Osteocyte (in vitro differentiated cells): ENCODE measurements at places on chromosomes 3 and 15.

GRCh38 chr3:11363715-11364114 lies 91.5 kb downstream of the ATG7 start:
- no peak overlapping the region for H3K27ac ChIP-seq
- no peak for DNase-seq
- no peaks in the 10 kb centered on the region for H3K27me3 ChIP-seq
- peaks cover 15% of the 10 kb centered on the region for H3K4me1 ChIP-seq
- H3K4me3 ChIP-seq: no peak overlapping the region

- no peak for DNase-seq
- no peak overlapping the region for H3K27ac ChIP-seq
- no peaks in the 10 kb centered on the region for H3K36me3 ChIP-seq
Observed at GRCh38 chr3:165156757-165157420, 39.3 kb downstream of the SLITRK3 start.

- no peak for DNase-seq
- no peak overlapping the region for H3K4me3 ChIP-seq
- no peaks in the 10 kb centered on the region for H3K27me3 ChIP-seq
- H3K36me3 ChIP-seq: no peaks in the 10 kb centered on the region
Observed at GRCh38 chr3:147733217-147733616, 324.1 kb downstream of the ZIC1 start.

- no peak for DNase-seq
- peaks cover 5% of the 10 kb centered on the region for H3K36me3 ChIP-seq
- peaks cover 62% of the 10 kb centered on the region for H3K4me1 ChIP-seq
- H3K27me3 ChIP-seq: no peaks in the 10 kb centered on the region
- H3K27ac ChIP-seq: peak overlapping the region; percentile 80
Observed at GRCh38 chr3:71172951-71173350, 410.6 kb downstream of the FOXP1 start.

DNA sequence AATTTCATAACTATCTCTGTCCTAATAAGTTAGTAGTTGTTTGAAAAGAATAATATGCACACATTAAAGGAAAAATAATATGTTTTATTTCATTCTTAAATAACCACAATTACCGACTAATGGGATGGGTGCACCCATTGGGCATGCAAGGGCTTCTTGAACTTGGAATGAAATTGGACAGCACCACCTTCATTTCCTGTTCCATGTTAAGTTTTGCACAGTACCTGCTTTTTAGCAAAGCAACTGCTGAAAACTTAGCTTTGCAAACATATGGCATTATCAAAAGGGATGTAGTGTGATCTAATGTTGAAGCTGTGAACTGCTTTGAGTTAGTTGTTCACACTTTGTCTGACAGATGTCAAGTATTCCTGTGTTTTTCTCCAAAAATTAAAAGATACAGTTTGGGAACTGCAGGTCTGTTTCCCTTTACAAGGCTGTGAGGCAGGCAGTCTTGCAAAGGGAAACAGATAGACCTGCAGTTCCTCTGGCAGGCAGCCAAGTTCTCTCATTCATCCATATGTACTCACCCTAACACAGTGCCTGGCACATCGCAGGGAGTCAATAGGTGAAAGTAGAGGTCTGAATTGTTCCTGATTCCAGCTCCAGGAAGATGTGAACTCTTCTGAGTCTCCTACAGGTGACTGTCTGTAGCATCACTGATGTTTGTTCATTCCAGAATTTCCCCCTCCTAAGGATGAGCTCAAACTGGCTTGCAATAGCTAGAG lies 64.3 kb upstream of the GOLGA8B start:
- no peaks in the 10 kb centered on the region for H3K36me3 ChIP-seq
- DNase-seq: no peak
- peaks cover 12% of the 10 kb centered on the region for H3K4me1 ChIP-seq
- H3K4me3 ChIP-seq: no peak overlapping the region

- peaks cover 7% of the 10 kb centered on the region for H3K27me3 ChIP-seq
- H3K27ac ChIP-seq: no peak overlapping the region
- no peak overlapping the region for H3K4me3 ChIP-seq
- H3K36me3 ChIP-seq: no peaks in the 10 kb centered on the region
Observed at GRCh38 chr15:84951736-84952135, 29.9 kb upstream of the PDE8A start.

DNA sequence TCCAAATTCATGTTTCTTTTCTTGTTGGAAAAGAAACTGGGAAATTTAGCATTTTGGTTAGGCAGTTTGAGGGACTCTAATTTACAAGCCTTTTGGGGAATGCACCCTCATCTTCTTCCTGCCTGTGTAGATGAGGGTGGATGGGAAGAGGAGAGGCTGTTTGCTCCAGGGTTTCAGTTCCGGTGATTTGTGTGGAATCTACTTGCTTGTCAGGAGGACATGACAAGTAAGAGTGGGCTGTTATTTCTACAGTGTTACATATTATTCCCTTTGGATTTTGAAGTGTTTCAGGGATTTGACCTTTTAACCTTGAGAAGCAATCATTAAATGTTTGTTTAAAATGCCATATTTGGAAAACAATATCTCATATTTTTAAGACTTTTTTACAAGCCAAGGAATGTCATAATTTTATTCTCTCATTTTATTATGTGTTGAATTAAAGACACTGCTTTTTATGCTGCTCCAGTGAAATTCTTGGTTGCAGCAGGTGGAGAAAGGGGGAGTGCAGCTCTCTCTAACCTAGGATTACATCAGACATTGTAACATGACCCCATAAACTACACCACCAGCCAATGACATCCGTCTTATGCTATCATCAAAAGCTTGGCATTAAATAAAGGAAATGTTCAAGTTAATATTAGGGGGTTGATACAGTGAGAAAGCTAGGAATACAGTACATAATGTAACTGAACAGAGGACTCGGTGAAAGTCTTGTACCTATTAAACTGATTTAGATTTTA lies 30.2 kb downstream of the PLAAT1 start:
- H3K27ac ChIP-seq: no peak overlapping the region
- no peaks in the 10 kb centered on the region for H3K36me3 ChIP-seq
- H3K27me3 ChIP-seq: no peaks in the 10 kb centered on the region
- no peak overlapping the region for H3K4me3 ChIP-seq

GRCh38 chr15:39801641-39802309 lies 19.1 kb upstream of the FSIP1 start:
- H3K27ac ChIP-seq: no peak overlapping the region
- H3K4me1 ChIP-seq: no peaks in the 10 kb centered on the region
- no peaks in the 10 kb centered on the region for H3K27me3 ChIP-seq
- H3K36me3 ChIP-seq: peaks cover 12% of the 10 kb centered on the region
- H3K4me3 ChIP-seq: no peak overlapping the region

DNA sequence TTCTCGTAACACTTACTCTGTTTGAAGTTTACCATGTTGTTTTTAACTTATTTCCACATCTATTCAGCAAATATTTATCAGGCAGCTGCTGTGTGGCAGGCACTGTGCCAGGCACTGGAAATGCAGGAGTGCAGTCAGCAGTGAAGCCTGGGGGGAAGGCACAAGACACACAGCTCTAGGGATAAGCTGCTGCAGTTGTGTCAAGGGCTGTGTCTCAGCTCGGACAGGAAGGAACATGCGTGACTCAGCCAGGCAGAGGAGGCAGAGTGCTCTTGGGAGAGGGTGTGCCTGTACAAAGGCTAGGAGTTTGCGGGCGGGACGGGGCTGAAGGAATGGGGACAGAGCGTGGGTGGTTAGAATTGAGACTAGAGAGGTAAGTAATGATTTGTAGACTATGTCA lies 24.7 kb downstream of the LYSMD4 start:
- DNase-seq: peak; percentile 88
- H3K27me3 ChIP-seq: no peaks in the 10 kb centered on the region
- H3K4me1 ChIP-seq: peaks cover 62% of the 10 kb centered on the region
- peak overlapping the region; percentile 27 for H3K4me3 ChIP-seq

DNA sequence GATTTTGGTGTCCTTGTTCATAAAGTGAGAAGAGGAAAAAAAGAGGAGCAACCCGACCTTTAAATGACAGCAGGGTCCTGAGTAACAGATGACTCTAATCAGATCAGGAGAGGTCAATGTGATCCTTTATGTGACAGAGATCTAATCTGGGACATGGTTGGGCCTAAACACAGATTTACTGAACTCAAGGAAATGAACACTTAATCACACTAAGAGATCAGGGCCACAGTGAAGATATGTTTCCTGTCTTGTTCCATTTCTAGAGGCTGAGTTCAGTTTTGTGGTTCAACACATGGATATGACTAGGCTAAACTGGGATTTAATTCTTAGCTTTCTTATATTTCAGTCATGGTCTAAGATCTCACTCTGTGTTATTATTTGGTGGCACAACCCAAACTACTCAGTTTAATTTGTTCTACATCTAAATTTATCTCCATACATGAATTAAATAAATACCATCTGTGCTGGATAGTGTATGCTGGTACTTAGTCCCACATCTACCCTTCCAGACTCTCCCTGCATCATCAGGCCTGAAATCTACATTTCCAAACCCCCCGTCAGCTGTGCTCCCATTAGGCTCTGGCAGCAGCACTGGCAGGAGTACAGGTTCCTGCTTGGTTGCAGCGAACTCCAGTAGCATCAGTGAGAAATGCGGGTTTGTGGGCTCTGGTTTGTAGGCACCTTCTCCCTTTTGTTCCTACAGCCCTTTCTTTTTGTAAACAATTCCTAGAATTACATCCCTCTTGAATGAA lies 22.6 kb downstream of the SFMBT1 start:
- H3K4me1 ChIP-seq: peaks cover 6% of the 10 kb centered on the region
- no peaks in the 10 kb centered on the region for H3K27me3 ChIP-seq
- H3K36me3 ChIP-seq: no peaks in the 10 kb centered on the region
- H3K4me3 ChIP-seq: no peak overlapping the region
- no peak for DNase-seq

GRCh38 chr3:57791245-57791644 lies 35.1 kb downstream of the SLMAP start:
- no peak overlapping the region for H3K27ac ChIP-seq
- H3K27me3 ChIP-seq: no peaks in the 10 kb centered on the region
- peaks cover 15% of the 10 kb centered on the region for H3K4me1 ChIP-seq
- no peaks in the 10 kb centered on the region for H3K36me3 ChIP-seq

- H3K4me3 ChIP-seq: no peak overlapping the region
- no peak overlapping the region for H3K27ac ChIP-seq
- H3K36me3 ChIP-seq: no peaks in the 10 kb centered on the region
- DNase-seq: no peak
Observed at GRCh38 chr15:35663956-35664355, 118.0 kb upstream of the DPH6 start.

- H3K36me3 ChIP-seq: no peaks in the 10 kb centered on the region
- DNase-seq: no peak
- peaks cover 4% of the 10 kb centered on the region for H3K27me3 ChIP-seq
Observed at GRCh38 chr3:58751882-58752567, 85.5 kb upstream of the FAM3D start.

DNA sequence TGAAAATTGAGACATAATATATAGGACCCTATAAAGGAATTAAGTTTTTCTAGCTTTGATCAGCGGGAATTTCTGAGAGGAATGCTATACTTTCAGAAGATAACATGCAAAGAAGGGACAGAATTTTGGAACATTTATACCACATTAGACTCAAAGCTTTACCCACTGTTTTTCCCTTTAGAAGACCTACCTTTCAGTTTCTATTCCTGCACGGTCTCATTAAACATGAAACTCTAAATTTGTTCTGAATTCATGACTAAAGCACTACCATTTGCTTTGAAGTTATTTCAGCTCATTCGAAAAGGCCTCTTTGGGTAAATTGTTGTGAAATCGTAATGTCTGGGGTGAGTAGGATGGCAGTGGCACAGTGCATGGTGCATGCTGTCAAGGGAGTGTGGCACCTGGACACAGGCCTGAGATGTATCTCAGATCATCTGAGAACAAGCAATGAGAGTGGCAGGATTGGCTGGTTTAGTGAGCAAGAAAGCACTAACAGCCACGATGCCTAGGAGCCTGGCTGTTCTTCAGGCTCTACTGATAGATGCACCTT lies 42.5 kb downstream of the CHCHD4 start:
- H3K36me3 ChIP-seq: no peaks in the 10 kb centered on the region
- no peaks in the 10 kb centered on the region for H3K4me1 ChIP-seq
- no peak overlapping the region for H3K27ac ChIP-seq
- H3K27me3 ChIP-seq: peaks cover 6% of the 10 kb centered on the region
- no peak for DNase-seq
- no peak overlapping the region for H3K4me3 ChIP-seq

DNA sequence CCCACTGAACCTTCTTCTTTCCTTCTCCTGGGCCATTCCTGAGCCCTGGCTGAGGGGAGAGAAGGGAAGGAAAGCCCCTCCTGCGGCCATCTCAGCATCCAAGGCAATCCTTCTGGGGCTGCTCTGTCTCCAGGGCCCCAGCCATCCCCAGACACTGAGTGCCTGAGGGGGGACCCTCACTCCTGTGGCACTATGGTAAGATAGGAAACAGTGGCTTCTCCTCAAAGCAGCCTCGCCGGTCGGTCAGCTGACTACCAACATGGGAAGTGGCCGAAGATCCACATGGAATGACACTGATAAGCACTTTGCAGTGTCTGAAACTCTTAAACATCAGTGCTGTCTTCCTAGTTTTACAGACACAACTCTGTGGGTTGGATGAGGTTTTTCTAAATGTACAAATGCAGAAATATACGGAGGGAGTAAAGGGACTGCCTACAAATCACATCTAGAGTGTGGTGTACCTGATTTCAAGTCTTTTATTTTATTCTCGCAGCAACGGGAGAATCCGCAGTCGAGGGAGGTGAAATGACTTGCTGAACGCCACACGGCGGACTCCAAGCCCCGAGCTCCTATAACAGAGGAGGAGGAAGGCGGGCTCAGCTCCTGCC lies 973 bp upstream of the ITPKA start:
- peak overlapping the region; percentile 76 for H3K4me3 ChIP-seq
- peaks cover 24% of the 10 kb centered on the region for H3K27me3 ChIP-seq
- H3K27ac ChIP-seq: no peak overlapping the region
- H3K36me3 ChIP-seq: peaks cover 2% of the 10 kb centered on the region
- DNase-seq: no peak

DNA sequence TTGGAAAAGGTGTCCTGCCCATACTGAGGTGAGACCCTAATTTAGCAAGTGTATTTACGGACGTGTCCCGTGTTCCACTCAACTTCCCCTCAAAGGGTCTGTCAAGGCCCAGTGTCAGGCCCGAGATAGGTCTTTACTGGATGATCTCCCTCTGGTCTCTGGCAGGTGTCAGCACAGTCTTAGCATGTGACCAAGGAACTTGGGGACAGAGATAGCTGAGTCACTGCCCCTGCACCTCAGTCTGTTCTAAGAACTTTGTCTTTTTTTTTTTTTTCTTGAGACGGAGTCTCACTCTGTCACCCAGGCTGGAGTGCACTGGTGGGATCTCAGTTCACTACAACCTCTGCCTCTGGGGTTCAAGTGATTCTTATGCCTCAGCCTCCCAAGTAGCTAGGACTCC lies 32.1 kb upstream of the ALPK3 start:
- no peak overlapping the region for H3K27ac ChIP-seq
- peaks cover 8% of the 10 kb centered on the region for H3K4me1 ChIP-seq
- no peak overlapping the region for H3K4me3 ChIP-seq

GRCh38 chr3:126994661-126995245 lies 11.8 kb downstream of the PLXNA1 start:
- peaks cover 2% of the 10 kb centered on the region for H3K36me3 ChIP-seq
- DNase-seq: no peak
- H3K4me3 ChIP-seq: no peak overlapping the region
- H3K4me1 ChIP-seq: peaks cover 15% of the 10 kb centered on the region
- H3K27ac ChIP-seq: peak overlapping the region; percentile 52
